ENCODE measurements at places on chromosomes 6 and 20.

DNA sequence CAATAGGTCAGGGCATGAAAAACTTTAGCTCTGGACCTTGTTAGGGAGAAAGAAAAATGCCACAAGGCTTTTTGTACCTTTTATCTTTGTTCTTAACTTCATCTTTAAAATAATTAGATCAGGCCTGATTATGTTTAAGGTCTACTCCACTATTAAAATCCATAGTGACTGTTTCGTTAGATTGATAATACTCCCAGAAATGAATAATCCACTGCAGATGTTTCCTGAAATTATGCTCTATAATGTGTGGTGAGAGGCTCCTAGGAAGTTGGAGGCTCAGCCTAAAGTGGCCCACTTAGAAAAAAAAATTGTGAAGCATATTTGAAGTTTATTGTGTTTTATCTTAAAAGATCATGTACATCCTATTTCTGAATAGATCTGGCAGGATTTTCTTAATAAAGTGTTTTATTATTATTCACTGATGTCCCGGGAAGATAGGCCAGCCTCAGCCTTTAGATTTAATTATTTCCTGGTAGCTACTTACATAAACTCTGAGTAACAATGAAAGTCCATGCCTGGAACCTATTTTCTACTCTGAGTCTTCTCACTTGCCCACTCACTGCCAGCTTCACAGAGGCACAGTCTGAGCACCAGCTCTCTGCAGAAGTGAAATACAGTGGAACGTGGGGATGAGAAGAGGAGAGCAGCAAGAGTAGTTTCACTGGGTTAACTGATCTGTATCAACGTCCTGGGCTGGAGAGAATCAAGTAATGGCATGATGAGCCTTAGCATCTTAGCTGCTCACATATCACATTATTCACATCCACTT, 126.8 kb upstream of the TMEM170B start:
- no peak for DNase-seq

DNA sequence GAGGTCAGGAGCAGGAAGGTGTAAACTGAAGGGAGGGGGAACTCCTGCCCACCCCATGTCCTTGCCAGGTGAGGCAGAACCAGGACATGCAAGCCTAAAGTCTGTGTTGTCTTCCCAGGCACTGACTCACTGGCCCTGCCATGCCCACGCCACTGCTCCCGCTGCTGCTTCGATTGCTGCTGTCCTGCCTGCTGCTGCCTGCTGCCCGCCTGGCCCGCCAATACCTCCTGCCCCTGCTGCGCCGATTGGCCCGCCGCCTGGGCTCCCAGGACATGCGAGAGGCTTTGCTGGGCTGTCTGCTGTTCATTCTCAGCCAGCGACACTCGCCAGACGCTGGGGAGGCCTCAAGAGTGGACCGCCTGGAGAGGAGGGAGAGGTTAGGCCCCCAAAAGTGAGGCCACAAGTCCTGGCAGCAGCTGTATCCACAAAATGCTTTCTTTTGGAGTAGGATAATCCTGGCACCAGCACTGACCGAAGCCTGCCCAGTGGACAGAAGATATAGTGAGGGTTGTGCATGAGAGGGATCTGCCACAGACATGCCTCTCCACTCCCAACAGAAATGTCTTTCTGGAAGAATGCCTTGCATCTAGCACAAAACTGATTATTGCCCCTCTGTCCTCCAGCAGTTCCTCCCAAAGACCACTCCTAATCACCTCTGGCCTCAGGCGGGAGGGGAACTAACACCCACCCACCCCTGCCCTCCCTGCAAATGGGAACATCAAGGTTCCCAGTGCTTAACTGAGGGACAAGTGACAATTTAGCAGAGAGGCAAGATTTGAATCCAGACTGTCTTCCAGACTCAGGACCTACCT, 812 bp downstream of the MYMX start:
- DNase-seq, result peak; percentile 89

- DNase-seq, result no peak
These were observed 5.3 kb upstream of the FOXC1 start for GRCh38 chr6:1604158-1605003.

DNA sequence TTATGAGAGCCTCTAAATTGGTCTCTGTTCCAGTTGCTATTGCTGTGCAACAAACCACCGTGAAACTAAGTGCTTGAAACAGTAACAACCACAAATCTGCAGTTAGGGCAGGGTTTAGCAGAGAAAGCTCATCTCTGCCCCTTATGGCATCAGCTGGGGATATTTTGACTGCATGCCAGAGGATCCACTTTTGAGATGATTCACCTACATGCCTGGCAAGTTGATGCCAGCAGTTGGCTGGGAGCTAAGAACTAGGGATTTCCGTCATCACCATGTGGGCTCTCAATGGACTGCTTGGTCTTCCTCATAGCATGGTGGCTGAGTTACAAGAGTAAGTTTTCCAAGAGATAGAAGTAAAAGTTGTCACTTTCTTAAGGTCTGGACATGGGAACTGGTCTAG, 35.1 kb downstream of the PLCB4 start:
- DNase-seq, result peak; percentile 78

DNA sequence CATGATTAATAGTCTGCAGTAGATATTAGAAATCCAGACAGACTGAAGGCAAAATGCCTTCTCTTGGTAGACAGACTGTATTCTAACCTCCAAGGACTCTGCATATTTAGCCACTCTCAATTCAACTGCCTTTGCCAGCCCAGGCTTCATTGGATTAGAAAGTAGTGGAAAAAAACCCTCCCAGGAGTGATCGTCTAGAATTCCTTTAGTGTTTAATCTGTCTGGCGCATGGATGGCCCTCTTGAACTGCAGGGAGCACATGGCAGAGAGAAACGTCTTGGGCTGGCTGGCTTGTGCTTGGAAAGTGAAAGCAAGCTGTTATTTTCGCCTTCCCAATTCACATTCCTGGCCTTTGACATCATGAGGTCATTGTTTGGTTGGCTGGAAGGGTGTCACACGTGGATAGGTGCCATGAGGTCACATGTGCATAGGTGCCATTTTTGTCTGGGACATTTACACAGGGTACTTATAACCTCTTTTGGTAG, 30.9 kb upstream of the NEDD9 start:
- peak; percentile 29 for DNase-seq

DNA sequence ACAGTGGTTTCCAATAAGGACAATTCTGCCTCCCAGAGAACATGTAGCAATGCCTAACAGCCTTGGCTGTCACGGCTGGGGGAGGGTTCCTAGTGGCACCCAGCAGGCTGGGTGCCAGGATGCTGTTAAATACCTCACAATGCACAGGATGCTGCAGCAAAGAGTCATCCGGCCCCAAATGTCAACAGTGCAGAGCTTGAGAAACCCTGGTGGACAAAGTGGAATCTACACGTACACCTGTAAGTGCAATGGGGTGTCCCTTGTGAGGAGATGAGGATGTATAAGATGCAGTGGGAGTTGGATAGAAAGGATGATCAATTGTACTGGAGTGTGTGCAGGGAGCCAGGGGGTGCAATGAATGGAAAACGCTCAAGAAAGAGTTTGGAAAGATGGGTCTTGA, 142.4 kb downstream of the FNDC1 start:
- no peak for DNase-seq

DNA sequence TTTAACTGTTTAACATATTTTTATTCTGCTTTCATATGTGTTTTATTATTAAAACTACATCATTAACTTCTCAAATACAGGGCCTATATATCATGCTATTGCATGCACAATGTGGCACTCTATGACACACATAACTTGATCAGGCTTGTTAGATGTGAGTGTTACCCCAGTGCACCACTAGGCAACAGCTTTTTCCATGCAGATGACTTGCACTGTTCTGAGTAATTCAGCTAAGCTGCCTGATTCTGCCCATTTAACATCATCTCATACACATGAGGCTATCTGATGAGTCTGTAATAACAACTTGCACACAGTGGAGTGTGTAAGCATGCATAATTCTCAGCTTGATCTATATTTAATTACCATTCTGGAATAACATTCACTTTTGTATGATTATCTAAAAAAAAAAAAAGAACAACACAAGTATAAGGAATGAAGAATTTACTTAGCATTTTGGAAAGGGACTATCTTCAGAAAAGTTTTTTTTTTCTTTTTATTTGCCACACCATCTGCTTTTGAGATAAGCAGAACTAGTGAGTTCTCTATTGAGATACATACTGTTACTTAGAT, 83.1 kb downstream of the GRM1 start:
- DNase-seq, result no peak

DNA sequence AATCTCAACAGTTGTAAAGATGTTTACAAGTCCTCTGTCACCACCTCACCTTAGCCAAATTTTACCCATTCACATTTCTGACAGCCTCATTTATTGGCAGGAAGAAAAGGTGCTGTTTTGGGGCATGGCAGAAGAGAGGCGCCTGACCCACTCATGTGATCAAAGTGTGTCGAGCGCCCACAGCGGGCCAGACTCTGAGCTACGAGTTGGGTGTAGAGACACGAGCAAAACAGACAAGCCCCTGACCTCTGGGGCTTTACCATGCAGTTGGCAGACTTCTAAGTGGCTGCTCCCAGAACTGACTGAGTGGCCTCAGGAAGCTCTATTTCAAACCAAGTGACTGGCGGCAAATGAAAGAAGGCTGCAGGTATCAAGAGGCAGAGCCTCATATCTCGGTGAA, 167.0 kb downstream of the SOBP start:
- DNase-seq, result no peak

GRCh38 chr6:29834564-29835436, 7.2 kb downstream of the HLA-G start:
- DNase-seq, result no peak

DNA sequence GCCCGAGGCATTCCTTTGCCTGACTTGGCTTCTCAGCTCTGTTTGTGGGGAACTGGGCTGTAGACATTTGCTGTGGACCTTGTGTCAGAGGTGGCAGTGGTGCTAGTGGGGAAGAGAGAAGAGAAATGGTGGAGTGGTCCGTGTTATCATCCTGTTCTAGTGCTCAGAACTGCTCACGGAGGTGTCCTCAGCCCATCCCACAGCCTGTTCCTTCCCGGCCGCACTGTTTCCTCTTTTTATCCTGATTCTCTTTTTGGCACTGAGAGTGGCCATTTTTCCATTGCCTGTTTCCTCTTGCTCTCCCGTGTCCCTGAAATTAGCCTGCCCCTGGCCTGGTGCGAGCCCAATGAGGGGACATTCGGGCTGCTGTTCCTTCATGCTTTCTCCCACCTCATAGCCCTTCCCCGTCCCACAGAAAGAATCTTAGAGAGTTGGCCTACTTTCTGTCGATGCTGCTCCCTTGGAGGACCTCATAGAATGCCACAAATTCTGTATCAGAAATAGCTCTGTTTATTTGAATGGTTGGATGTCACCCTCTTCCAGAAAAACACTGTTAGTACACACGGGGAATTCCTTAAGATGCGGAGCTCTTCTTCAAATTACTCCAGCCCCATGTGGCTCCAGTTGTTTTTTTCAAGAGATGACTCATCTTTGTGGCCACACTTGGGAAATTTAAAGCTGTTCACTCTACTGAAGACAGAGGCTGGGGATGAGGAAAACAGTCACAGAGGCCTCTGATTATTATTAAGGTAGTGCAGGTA, 26.1 kb downstream of the FARS2 start:
- no peak for DNase-seq

- peak; percentile 57 for DNase-seq
These were observed 528.9 kb downstream of the MAFB start for GRCh38 chr20:40160097-40160550.

GRCh38 chr6:53151676-53152075, 3.0 kb upstream of the GCM1 start:
- DNase-seq, result no peak

DNA sequence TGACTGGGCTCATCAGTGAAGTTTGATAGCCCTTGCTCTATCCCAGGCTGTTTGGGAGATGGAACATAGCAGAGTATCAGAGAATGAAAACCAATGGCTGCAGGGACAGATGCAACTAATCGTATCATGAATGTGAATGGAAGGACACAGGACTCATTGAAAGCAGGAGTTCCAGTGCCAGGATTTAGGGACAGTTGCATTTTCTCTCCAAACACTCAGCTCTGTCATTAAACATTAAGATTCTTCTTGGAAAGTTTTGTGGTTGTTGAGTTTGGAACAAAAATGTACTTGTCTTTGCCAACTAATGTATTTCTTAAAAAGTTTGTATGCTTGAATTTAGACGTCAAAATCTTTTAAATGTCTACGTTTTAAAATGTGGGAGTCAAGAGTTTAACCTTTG, 31.0 kb upstream of the GSTA5 start:
- DNase-seq, result no peak

DNA sequence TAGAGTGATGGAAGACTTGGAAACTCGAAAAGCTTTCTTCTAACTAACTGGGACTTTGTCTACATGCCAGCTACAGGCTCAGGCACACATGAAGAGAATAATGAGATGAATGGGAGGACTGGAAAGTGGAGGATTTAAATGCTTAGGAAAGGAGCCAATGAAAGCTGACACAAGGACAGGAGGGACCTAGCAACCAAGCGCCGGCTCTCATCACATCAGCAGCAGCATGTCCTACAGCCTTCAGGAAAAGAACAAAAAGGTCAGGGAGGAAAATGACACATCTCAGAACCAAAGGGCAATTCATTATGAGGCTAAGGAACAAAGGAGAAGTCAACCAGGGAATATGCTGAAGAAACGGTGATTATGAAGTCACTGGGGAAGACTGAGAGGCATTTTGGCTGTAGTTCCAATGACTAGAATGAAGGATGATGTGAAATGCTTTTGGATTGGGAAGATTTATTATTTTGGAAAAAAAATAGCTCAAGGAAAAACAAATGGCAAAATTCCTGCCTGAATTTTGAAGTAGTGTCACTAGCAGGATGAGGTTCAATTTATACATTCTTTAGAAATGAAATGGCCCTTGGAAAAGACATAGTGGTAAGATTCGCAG, 5.7 kb downstream of the BACH2 start:
- DNase-seq, result peak; percentile 65

GRCh38 chr6:125570526-125570925, 178.9 kb upstream of the HEY2 start:
- no peak for DNase-seq

GRCh38 chr6:18427296-18427695, 40.1 kb downstream of the RNF144B start:
- DNase-seq, result no peak

GRCh38 chr6:27501187-27501586, 28.3 kb upstream of the ZNF184 start:
- DNase-seq, result no peak

GRCh38 chr20:61099806-61100205, 152.3 kb upstream of the CDH4 start:
- no peak for DNase-seq

DNA sequence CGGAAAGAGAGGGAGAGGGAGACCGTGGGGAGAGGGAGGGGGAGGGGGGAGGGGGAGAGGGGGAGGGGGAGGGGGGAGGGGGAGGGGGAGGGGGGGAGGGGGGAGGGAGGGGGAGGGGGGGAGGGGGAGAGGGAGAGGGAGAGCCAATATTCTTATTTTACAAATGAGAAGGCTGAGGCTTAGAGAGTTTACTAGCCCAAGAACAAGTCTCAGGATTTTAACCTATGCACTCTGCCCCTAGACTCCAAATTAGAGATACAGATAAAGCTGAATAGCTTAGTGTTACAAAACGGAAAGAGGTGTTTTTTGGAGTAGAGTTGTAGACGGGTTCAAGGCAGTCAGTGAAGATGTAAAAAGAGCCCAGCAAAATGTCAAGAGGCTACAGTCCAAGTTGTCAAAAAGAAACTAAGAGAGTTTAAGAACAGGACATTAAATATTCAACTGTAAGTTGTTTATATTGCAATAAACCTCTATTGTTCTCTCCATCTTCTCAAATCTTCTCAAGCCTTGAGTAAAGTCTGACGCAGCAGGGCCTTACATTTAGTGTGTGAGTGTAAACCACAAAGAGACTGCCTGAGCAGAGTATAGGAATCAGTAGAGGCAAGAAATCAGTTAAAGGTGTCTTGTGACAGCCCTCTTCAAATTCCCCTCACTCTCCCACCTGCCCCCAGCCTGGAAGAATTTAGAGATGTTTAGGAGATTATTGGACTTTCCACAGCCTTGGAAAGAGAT, 34.9 kb upstream of the AKIRIN2 start:
- DNase-seq, result no peak

- no peak for DNase-seq
These were observed 263.2 kb upstream of the NT5E start for GRCh38 chr6:85186546-85187175.
